T-cell (primary cell): ENCODE measurements at places on chromosomes 6 and 20. TPM values are rescaled to one million over a fixed set of nuclear protein-coding genes. Genes with fewer than 3 reads are reported as not detected.

CUL7 gene
- 14.9 TPM for total RNA-seq

LIN28B gene
- 0.20 TPM for total RNA-seq

DNA sequence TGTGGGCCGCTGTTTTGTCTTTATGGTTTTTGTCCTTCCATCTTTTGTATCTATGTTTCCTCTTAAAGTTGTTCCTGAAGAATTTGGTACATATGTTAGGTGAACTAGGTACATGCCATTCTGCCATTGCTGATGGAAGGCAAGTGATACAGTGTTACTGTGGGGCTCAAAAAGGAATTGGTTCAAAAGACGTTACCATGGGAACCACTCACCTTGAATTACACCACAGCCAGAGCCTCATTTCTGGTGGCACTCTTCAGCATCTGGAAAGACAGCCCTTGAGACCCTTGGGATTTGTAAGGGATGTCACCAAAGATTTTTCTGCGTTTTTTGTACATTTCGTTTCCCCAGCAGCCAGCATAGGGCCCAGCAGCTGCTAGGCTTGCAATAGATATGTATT lies 31.9 kb downstream of the TMEM181 start:
- no peak for DNase-seq

DNA sequence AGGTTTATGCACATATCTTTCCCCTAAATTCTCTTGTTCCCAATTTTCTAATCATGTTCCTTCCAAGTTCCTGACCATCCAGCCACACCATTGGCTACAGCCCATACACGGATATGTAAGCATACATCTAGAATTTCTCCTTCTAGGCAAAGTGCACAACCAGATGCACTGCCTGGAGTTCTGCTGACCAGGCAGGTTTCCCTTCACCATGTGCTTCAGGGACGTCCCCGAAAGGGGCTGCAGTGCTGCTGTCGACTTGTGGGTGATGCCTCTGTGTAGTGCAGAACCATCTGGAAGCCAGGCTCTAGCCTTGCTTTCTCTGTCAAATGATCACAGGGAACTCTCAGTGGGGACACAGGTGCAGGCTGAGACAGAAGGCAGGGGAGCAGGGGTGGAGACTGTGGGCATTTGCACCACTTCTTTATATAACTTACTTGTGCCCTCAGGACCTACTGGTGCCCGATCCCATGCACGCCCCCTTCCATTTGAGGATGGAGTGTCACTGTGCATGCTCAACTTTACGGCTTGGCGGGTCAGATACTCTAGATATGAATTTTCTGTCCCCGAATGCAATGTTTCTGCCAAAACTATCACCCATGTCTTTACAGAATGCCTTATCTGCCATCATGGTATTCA lies 37.5 kb upstream of the SMOC2 start:
- no peak for DNase-seq

DNA sequence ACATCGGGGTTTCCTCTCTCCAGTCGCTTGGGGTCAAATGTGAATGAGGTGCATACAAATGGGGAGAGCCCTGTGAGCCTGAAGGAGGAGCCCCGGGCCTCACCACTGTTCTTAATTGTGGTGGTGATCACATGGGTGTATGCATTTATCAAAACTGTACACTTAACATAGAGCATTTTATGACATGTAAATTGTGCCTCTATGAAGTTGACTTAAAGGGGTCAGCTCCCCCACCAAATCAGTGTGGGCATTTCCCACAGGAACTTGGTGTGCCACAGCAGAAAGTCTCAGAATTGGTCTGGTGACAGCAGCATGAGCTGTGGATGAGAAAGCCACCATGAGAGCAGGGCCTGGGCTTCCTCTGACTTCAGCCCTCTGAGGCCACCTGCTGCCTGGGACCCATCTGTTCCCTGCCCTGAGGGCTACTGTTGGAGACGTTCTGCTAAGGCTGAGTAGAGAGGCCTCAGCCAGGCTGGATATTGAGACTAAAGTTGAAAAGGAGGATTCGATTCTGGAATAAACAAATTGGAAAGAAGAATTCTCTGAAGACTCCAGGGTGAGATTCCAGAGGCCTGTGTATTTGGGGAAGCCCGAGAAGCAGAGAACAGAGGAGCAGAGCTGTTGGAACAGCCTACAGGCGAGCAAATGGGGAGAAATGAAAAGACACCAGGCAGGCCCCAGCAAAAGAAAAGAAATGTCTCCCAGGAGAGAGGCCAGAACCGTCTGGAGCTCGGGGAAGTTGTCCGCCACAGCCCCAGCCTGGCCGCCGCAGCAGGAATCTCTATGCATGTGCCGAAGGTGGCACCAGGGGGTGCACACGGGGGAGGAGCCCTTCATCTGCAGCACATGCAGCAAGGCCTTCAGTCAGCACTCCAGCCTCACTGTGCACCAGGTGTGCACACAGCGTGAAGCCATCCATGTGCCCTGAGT lies 37.6 kb upstream of the XRN2 start:
- no peak for DNase-seq
